SW 1271 (cell line): ENCODE measurements at places on chromosomes 1 and 21.

GRCh38 chr1:47755101-47755990 lies 241.8 kb downstream of the TRABD2B start:
- no peak for DNase-seq

DNA sequence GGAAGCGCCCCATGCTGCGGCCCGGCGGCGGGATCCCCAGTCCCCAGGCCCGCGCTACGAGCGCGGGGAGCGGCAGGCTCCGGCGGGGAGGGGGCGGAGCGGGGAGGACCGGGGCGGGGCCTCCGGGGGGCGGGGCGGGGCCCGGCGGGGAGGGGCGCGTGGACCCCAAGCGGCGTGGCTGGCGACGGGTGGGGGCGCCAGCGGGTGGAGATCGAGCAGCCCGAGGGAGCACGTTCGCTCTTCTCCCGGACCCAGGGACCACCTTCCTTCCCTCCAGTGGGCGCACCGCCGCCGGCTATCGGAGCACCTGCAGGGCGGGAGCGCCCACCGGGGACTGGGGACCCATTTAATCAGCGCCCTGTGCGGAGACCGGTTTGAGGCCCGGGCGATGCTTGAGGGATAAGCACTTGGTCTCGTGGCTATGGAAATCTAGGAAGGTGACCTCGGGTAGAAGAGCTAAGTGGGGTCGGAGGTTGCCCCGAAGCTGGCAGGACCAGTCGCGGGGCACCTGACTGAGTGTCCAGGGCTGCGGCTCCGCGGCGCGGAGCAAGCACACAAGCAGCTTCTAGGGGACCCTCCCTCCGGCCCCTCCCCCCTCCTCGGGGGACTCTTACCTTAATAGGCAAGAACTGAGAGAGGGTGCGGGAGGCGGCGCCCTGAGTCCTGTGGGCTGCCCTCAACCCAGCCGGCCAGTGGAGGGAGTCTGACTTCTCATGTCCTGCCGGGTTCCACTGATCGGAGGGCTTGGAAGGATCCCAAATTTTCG lies at the start of gene TSPAN2:
TSPAN2 (minus strand) TSS at position 84 of the 766 bp plus-strand sequence; CDS start at position 13, 71 bp downstream.
- no peak for DNase-seq

DNA sequence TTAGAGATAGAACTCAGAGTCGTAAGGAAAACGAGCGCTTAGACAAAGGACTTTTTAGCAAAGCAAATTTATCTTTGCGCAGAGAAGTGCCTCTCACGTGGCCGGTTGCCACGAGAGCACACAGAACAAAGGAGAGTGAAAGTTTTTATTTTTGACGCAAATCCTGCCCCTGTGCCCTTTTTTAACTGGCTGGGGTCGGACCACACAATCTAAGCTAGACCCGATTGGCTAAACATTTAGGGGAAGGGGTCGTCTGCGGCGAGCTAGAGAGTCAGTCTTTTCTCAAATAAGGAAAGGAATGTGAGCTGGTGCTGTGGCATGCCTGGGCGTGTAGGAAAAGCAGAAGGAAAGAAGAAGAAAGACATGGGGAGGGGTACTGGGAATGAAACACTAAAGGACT lies 2.4 kb downstream of the KRTAP10-2 start:
- DNase-seq = no peak

GRCh38 chr1:68624233-68624632 lies 127.4 kb upstream of the DEPDC1 start:
- DNase-seq = no peak
